ENCODE measurements at places on chromosomes 6 and 20. TPM values are rescaled to one million over a fixed set of nuclear protein-coding genes. Genes with fewer than 3 reads are reported as not detected.
A peak's percentile ranks its signal among the peaks of the same experiment; 100 is the strongest.

- DNase-seq: no peak
Measured at GRCh38 chr20:34626992-34627391, 49.9 kb downstream of the PIGU start.

DNA sequence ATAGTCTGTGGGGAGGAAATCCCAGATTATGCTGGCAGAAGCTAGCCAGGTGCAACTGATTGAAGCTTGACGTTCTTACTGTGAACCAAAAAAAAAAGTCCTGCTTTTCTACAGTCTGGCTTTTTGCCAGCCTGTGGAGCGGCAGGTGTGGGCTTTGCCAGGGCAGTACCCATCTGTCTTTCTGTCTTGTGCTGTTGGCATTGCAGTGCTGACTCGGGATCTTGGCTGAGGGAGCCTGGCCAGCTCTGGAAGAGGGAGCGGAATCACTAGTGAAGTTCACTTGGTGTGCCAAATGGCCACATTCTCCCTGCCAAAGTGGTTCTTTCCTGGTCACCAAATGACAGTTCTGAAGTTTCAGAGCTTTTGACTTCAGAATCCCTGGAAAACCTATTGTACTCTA lies 5.0 kb downstream of the KIF3B start:
- DNase-seq: no peak

- DNase-seq: no peak
Measured at GRCh38 chr6:34922177-34922663, 33.2 kb downstream of the ANKS1A start.

DNA sequence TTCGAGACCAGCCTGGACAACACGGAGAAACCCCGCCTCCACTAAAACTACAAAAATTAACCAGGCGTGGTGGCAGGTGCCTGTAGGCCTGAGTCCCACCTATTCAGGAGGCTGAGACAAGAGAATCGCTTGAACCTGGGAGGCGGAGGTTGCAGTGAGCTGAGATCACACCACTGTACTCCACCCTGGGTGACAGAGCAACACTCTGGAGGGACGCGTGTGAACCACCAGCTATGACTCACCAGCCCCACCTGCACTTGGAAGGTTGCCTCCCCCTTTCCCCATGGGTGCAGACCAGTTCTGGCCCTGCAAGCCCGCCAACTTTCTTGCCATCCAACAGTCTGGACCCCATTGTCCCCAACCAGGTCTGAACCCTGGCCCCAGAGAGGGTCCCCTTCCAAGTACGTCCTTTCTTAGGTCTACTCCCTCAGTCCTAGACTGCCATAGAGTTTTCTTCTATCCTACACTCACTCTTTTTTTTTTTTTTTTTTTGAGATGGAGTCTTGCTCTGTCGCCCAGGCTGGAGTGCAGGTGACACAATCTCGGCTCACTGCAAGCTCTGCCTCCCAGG lies 29.2 kb downstream of the ATP9A start:
- DNase-seq: no peak

DNA sequence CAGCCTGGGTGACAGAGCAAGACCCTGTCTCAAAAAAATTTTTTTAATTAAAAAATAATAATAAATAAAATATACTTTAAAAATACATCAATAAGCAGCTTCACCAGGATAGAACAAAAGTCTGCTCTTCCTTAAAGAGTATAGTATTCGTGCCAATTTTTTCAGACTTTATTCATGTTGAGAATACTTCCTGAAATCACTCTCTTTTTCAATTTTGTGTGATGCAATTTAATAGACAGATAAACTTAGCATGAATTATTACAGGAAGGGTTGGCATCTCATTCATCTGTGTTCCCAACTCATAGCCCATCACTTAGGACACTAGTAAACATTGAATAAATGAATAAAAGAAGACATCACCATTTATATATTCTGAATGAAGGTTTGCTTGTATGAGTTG lies 52.4 kb downstream of the IPCEF1 start:
- DNase-seq: no peak

DNA sequence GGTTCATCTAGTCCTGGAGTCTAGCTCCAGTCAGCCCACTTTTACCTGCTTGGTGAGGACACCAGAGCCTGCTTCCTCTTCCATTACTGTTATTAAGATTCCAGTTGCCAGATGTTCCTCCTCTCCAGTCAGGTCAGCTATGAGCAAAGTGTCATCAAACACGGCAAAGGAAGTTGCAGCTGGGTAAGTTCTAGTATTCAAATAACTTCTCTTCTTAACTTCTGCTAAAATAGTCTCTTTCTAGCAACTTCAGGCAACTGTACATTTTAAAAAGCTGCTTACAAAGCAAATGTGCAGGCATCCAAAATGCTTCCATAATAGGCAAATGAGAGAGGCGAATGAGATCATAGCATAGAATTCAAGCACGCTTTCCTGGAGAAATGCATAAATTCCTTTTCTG lies 18.4 kb upstream of the MRPS18A start:
- no peak for DNase-seq

GRCh38 chr6:82909551-82909950 lies 156.1 kb downstream of the UBE3D start:
- no peak for DNase-seq

DNA sequence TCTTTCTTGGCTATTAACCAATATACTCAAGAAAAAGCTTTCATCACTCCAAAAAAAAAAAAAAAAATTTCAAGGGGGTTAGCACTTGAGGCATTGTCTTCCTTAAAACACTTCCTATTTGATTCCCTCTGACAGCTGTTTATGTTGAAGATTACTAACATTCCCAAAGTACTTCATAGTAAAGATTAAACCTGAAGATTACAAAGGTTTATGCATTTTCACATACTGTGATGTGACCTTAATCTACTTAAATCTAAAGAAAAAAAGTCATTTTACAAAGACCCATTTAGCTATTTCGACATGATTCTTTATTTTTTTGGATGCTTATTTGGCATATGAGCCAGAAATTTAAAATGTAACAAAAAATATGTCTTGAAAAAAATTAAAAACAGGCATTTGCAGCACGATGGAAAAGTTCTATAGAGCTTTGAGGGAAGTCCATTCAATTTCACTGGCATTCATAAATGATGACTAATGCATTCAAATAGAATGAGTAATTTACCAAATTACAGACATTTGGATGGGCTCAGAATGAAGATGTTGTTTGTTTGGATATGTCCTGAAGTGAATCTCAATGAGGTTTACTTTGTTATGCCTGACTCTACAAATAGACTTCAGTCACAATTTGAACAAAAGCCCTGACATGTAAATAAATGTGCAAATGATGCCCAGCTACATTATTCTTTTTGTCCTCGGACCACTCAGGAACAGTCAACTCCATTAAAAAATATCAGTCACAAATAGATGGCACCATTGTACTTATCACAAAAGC lies 674.6 kb upstream of the MARCKS start:
- no peak for DNase-seq

DNA sequence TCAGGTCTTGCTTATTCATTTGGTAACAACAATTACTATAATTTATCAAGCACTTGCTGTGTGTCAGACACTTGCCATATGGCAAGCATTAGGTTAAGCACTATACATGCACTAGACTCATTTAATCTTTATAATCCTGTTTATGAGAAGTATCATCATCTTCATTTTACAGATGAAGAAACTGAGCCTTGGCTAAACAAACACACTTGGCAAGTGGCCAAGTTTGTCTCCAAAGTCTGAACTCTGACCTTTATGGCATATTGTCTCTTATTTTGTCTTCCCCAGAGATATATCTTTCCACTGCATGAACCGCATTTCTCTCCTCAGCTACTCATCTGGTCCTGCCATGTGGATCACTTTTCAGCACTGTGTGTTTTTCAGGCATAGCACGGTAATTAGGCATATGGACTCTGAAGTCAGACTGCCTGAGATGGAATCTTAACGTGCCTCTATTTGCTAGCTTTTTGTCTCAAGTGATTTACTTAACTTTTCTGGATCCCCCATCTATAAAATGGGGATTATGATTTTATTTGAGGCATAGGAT lies 4.7 kb downstream of the ADGRF5 start:
- DNase-seq: no peak

- DNase-seq: peak; percentile 25
Measured at GRCh38 chr6:32415521-32416019, 8.6 kb upstream of the BTNL2 start.

- no peak for DNase-seq
Measured at GRCh38 chr6:168948002-168948401, 305.6 kb downstream of the THBS2 start.

- DNase-seq: no peak
Measured at GRCh38 chr6:113697632-113698410, 159.3 kb upstream of the MARCKS start.

DNA sequence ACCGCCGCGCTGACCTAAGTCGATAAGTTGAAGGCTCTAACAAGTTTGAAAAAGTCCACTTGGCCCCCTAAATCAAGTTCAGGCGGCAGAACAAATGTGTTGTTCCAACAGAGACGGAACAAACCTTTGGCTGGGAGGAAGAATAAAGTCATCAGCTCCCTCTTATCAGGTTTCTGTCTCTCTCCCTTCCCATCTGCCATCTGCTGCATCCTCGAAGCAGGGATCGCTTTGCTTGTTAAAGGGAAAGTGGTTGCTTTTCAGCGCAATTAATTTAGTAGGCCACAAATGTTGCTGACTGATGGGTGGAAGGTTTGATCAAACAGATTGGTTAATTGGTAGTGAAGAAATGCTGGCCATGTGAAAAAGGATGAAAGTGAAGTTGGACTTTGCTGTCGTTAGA lies 64.3 kb downstream of the CDH4 start:
- no peak for DNase-seq

- DNase-seq: no peak
Measured at GRCh38 chr20:38426006-38426897, 8.9 kb downstream of the SNHG17 start.

- peak; percentile 48 for DNase-seq
Measured at GRCh38 chr6:35139924-35140638, 1.1 kb downstream of the TCP11 start.

GRCh38 chr6:29675561-29675960 lies 5.4 kb downstream of the ZFP57 start:
- DNase-seq: no peak

GRCh38 chr20:62133864-62134263 lies 9.3 kb downstream of the PSMA7 start:
- DNase-seq: no peak

DNA sequence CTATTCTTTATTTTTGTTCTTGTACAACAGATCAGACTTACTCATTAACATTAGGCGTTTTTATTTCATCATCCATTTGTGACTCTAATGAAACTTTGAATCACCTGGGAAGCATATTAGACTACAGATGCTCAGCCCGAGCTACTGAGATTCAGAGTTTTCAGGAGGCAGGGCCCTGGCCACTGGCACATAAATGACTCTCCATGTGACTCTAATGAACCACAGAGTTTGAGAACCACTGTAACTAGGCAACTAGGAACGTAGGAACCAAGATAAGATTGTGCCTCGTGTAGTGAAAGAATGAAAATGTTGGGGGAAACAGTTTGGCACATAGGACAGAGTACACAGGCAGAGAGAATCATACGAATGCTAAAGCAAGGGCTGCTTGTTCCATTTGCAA lies 405.9 kb upstream of the BTBD3 start:
- no peak for DNase-seq

GRCh38 chr6:97677626-97678025 lies 394.6 kb upstream of the MMS22L start:
- no peak for DNase-seq

DNA sequence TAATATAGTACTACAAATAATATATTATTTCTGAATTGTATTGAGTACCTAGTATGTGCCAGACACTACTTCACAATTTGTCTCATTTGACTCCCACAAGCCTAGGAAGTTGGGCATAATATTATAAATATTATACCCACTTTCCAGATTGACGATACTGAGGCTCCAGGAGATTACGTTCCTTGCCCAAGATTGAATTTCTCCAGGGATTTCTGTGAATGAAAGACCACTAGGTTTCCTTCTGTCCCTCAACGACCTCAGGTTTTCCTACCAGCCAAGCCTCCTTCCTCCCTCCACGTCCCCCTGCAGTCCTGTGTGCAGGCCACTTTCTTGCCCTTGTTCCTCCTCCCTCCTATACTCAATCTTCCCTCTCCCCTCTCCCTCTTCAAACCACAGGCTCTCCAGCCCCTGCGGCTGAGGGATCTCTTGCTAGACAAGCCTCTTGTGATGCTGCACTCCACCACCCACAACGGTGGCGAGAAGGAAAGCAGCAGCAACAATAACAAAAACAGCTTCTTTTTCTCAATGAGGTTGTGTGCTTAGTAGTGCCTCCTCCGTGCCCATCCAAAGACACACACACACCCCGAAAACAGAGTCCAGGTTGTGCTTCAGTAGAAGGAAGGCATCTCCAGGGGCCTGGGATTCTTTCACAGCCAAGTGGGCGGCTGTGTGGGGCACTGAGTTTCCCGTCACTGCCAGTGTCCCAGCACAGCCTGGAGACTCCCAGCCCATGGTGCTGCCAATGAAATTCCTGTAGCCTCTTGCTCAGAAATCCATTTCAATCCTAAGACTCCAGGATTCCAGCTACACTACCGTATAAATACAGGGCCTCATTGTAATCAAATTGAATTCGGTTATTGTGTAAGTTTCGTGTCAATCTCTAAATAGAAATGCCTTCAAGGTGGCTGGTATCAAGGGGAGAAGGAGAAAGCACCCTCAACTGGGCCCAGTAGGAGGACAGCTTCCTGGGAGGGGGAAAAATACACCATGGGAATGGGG lies 94.4 kb downstream of the NCR2 start:
- no peak for DNase-seq

DNA sequence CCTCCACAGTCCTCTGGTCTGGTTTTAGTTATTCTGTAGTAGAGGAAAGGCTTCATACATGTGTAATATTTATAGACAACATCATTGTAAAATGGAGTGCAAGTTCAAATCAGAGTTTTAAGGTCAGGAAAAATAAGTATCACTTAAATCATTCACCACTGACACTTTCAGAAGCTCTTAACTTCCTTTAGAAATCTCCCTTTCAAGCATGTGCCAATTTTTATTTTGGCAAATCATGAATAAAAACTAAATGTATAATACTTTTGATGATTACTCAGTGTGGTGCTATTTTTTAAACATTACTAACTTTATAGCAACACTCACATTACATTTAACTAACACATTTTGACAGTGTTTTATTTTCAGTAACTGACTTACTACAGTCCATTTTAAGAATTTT lies 112.2 kb downstream of the OGFRL1 start:
- DNase-seq: no peak

- DNase-seq: no peak
Measured at GRCh38 chr6:120556491-120556890, 777.8 kb downstream of the TBC1D32 start.

- no peak for DNase-seq
Measured at GRCh38 chr6:158764926-158765325, 54.2 kb downstream of the EZR start.

The SLC44A4 gene
- polyA plus RNA-seq: 4.2 TPM

The TCP11 gene
- polyA plus RNA-seq: 0.15 TPM

The NANP gene
- 2.5 TPM for polyA plus RNA-seq

The SIRPA gene
- polyA plus RNA-seq: 27.8 TPM

The CFAP206 gene
- 0.24 TPM for polyA plus RNA-seq

The NKX2-2 gene
- not detected for polyA plus RNA-seq

The TRIM10 gene
- polyA plus RNA-seq: not detected

The FKBP1C gene
- 1.7 TPM for polyA plus RNA-seq

The AFDN gene
- polyA plus RNA-seq: 29.6 TPM

The PRR18 gene
- not detected for polyA plus RNA-seq

The IPCEF1 gene
- 1.1 TPM for polyA plus RNA-seq

The HRH3 gene
- polyA plus RNA-seq: 0.10 TPM

The ZFP57 gene
- polyA plus RNA-seq: not detected

All from urinary bladder (tissue), 4 donors.